NCI-H345 (cell line): ENCODE measurements at places on chromosomes 16 and 17.

DNA sequence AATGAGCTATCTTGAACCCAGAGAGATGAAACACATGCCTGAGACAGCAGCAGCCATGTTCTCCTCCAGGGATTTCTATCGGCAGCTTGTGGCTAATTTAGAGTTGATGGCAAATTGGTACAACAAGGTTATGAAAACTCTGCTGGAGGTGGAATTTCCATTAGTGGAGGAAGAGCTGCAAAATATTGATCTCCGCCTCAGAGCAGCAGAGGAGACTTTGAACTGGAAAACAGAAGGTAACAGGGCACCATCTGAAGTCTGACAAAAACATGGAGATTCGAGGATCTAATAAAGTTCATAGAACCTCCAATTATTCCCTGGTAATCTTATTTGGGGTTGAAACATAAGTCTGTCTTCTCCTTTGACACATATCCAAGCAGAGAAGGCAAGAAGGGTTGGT is 52.8 kb downstream of the DNAH9 start:
- no peak for DNase-seq

GRCh38 chr16:50712560-50712898 is 19.1 kb downstream of the NOD2 start:
- DNase-seq: no peak

- no peak for DNase-seq
Measured at GRCh38 chr17:70100983-70101382, 26.0 kb downstream of the KCNJ16 start.

- no peak for DNase-seq
Measured at GRCh38 chr17:75273977-75274708, 3.1 kb upstream of the MIF4GD start.

GRCh38 chr16:55695595-55695994 is 39.8 kb downstream of the SLC6A2 start:
- no peak for DNase-seq

DNA sequence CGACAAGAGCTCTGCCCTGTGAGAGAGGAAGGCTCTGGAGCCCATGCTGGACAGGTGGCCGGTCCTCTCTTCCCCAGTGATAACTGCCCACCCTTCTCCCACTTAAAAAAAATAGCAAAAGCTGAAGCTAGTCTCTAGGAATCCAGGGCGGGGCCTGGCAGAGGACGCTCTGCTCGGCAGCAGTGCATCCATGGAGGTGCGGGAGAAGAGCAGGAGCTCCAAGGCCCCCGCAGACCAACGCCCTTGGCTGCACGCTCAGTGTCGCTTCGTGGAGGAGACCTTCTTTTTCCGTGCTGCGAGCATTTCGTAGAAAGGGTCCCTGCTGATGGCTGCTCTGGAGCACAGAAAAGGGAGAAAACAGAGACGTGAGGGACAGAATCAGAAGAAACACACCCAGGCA is 98.6 kb upstream of the DNAH17 start:
- DNase-seq: no peak

- no peak for DNase-seq
Measured at GRCh38 chr16:86261379-86261778, 248.9 kb upstream of the FOXF1 start.
